ENCODE measurements at places on chromosomes 16 and 17. TPM values are rescaled to one million over a fixed set of nuclear protein-coding genes. Genes with fewer than 3 reads are reported as not detected.

GRCh38 chr16:83898463-83899271 is at the start of gene MLYCD:
Gene MLYCD, plus strand, starts transcription at chr16:83899115. Its CDS starts 30 bp downstream, at chr16:83899145.
- DNase-seq, result peak; percentile 95
- H3K27me3 ChIP-seq, result no peaks in the 10 kb centered on the region
- no peaks in the 10 kb centered on the region for H3K36me3 ChIP-seq
- peaks cover 17% of the 10 kb centered on the region for H3K4me1 ChIP-seq
- H3K27ac ChIP-seq, result peak within 1 kb of the TSS; percentile 98
- peak within 1 kb of the TSS; percentile 89 for H3K4me3 ChIP-seq

GRCh38 chr17:42329025-42329976 is 41.0 kb downstream of the STAT5A start:
- H3K36me3 ChIP-seq, result peaks cover 50% of the 10 kb centered on the region
- no peaks in the 10 kb centered on the region for H3K27me3 ChIP-seq
- H3K27ac ChIP-seq, result peak overlapping the region; percentile 73
- peaks cover 35% of the 10 kb centered on the region for H3K4me1 ChIP-seq

GRCh38 chr17:42399121-42399520 is 10.9 kb upstream of the STAT3 start:
- peaks cover under 1% of the 10 kb centered on the region for H3K36me3 ChIP-seq
- no peak overlapping the region for H3K4me3 ChIP-seq
- DNase-seq, result no peak
- peak overlapping the region; percentile 50 for H3K27ac ChIP-seq
- H3K27me3 ChIP-seq, result no peaks in the 10 kb centered on the region
- H3K4me1 ChIP-seq, result peaks cover 27% of the 10 kb centered on the region

GRCh38 chr17:74805591-74805991 is 29.4 kb upstream of the NAT9 start:
- H3K4me1 ChIP-seq, result peaks cover 14% of the 10 kb centered on the region
- H3K27ac ChIP-seq, result no peak overlapping the region
- H3K27me3 ChIP-seq, result no peaks in the 10 kb centered on the region
- peaks cover 77% of the 10 kb centered on the region for H3K36me3 ChIP-seq
- no peak overlapping the region for H3K4me3 ChIP-seq
- no peak for DNase-seq

DNA sequence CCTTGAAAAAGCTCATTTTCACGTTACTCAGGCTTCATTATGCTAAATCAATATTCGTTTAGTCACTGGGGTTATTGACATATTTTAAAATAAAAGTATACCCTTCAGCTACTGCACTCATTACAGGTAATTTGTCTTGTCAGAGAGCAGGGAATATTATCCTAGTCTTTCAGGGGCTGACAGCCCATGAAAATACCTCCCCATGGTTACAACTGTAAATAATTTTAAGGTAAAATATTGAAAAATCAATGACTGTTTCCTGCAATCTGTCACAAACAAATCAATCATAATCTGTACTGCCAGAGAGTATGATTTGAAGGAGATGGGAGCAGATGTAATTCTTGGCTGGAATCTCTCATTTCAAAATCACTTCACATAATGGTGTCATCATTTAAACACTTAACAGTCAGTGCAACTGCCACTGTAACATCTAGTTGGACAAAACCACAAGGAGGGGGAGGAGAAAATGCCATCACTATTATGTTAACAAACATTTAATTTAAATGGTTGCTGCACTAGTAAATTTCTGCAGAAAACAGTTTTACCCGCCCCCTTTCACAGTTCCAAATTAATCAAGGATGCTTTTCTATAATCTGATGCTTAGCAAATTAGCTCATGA is 9.3 kb upstream of the IRX5 start:
- H3K27me3 ChIP-seq, result peaks cover 7% of the 10 kb centered on the region
- no peaks in the 10 kb centered on the region for H3K36me3 ChIP-seq

GRCh38 chr16:46789499-46790414 is 41.2 kb downstream of the C16orf87 start:
- H3K4me1 ChIP-seq, result peaks cover 18% of the 10 kb centered on the region
- no peaks in the 10 kb centered on the region for H3K27me3 ChIP-seq
- H3K4me3 ChIP-seq, result peak overlapping the region; percentile 61
- H3K27ac ChIP-seq, result peak overlapping the region; percentile 61

GRCh38 chr17:68462381-68463210 is 5.3 kb upstream of the WIPI1 start:
- H3K27me3 ChIP-seq, result no peaks in the 10 kb centered on the region
- no peak overlapping the region for H3K4me3 ChIP-seq
- H3K36me3 ChIP-seq, result no peaks in the 10 kb centered on the region
- peaks cover 14% of the 10 kb centered on the region for H3K4me1 ChIP-seq
- peak; percentile 77 for DNase-seq

DNA sequence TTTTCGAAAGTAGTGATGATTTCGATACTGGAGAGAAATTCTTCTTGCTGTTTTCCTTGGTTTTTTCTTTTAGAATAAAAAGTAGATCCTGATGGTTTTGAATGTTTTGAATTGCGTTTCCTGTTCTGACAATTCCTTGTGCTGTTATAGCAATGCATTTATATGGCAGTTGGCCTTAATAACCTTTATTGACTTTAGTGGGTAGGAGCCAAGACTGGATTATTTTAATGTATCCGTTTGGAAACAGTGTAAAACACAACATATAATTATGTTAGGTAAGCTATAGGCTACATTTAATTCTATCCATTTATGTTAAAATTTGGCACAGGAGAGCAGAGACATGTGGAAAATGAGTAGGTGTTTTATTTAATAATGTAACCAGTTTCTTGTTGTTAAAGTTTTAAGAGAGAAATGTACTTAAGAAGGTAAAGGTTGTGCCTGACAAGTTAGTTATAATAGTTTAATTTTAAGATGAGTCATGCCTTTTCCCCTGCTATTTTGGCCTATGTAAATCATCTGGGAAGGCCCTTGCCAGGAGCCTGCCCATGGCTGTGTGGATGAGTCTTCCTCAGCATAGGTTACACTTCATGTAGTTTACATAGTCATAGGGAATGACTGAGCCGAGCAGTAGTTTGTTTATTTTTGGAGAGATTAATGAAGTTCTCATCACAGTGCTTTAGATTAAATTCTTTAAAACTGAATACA is 189.9 kb downstream of the FTO start:
- no peak overlapping the region for H3K27ac ChIP-seq
- no peaks in the 10 kb centered on the region for H3K27me3 ChIP-seq
- H3K4me3 ChIP-seq, result no peak overlapping the region
- peaks cover 13% of the 10 kb centered on the region for H3K36me3 ChIP-seq
- peaks cover 37% of the 10 kb centered on the region for H3K4me1 ChIP-seq

GRCh38 chr17:71846561-71847110 is 274.2 kb upstream of the SOX9 start:
- DNase-seq, result no peak
- no peak overlapping the region for H3K4me3 ChIP-seq
- H3K36me3 ChIP-seq, result no peaks in the 10 kb centered on the region
- no peak overlapping the region for H3K27ac ChIP-seq
- H3K4me1 ChIP-seq, result no peaks in the 10 kb centered on the region

GRCh38 chr16:50274326-50275097 is 8.2 kb downstream of the ADCY7 start:
- no peak for DNase-seq
- H3K4me3 ChIP-seq, result peak overlapping the region; percentile 18
- H3K27me3 ChIP-seq, result no peaks in the 10 kb centered on the region
- H3K36me3 ChIP-seq, result no peaks in the 10 kb centered on the region
- H3K4me1 ChIP-seq, result no peaks in the 10 kb centered on the region

DNA sequence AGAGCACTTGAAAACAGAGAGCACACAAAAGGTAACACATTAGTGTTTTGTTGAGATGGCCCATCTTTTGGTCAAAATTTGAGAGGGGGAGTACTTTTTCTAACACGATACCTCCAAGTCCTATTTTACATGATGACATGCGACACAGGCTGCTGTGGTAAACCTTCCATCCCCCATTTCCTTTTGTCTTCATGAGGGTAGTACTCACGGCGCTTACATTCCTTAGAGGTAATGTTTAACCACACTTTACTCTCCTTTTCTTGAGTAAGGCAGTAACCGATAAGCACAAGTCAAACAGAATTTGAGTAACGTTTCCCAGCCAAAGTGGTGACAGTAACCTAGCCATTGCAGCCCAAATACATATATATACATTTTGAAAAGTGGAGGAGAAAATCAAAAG is 35.8 kb upstream of the PITPNM3 start:
- peaks cover 28% of the 10 kb centered on the region for H3K4me1 ChIP-seq
- peak overlapping the region; percentile 63 for H3K27ac ChIP-seq
- peaks cover 87% of the 10 kb centered on the region for H3K36me3 ChIP-seq
- no peaks in the 10 kb centered on the region for H3K27me3 ChIP-seq
- no peak for DNase-seq
- H3K4me3 ChIP-seq, result no peak overlapping the region

The PABPN1L gene
- not detected for polyA plus RNA-seq

The ABCC11 gene
- 0.03 TPM for polyA plus RNA-seq

The FBXO39 gene
- 1.3 TPM for polyA plus RNA-seq

The SNRNP25 gene
- polyA plus RNA-seq, result 34.4 TPM

The ABCA8 gene
- polyA plus RNA-seq, result 11.8 TPM

The GINS3 gene
- 4.7 TPM for polyA plus RNA-seq

All from stomach (tissue), 19 donors.